ENCODE measurements at places on chromosomes 4 and X.

DNA sequence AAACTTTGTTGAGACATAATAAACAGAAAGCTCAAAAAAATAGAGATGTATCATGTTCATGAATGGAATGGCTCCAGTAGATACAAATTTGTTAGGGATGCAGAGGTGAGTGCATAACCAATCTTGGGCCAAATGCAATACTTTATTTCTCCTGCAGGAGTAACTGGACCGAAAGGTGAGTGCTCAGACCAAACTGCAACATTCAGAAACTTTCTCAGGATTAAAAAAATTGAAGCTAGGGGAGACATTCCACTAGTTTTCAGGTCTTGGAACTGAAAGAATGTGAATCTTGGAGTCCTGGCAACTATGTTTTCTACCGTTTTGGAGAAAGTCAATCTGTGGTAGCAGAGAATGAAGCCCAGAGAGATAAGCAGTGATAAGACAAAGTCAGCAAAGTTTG lies 21.2 kb upstream of the LCORL start:
- DNase-seq = no peak

GRCh38 chr4:52098618-52099017 lies 47.5 kb downstream of the SPATA18 start:
- no peak for DNase-seq

- no peak for DNase-seq
Observed at GRCh38 chr4:61194571-61194970, 5.6 kb upstream of the ADGRL3 start.

DNA sequence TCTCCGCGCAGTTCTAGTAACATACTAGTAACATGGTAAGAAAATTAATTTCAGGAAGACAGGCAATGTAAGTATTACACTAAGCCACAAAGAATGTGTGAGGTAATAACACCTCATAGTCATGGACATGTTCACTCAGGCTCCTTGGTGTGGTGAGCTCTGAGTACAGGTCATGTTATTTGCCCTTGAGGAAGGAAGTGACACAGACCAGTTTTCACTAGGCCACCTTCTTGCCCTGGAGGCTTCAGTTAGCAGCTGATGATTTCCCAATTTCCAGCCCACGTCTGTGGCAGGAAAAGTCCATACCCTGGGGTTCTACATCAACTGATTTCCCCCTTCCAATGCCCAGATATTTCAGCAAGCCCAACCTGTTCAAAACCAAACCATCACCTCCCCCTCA lies 6.7 kb downstream of the APOO start:
- no peak for DNase-seq

GRCh38 chr4:25000639-25001038 lies 30.1 kb downstream of the LGI2 start:
- DNase-seq = no peak

GRCh38 chr4:41475402-41475801 lies 62.6 kb upstream of the LIMCH1 start:
- no peak for DNase-seq

DNA sequence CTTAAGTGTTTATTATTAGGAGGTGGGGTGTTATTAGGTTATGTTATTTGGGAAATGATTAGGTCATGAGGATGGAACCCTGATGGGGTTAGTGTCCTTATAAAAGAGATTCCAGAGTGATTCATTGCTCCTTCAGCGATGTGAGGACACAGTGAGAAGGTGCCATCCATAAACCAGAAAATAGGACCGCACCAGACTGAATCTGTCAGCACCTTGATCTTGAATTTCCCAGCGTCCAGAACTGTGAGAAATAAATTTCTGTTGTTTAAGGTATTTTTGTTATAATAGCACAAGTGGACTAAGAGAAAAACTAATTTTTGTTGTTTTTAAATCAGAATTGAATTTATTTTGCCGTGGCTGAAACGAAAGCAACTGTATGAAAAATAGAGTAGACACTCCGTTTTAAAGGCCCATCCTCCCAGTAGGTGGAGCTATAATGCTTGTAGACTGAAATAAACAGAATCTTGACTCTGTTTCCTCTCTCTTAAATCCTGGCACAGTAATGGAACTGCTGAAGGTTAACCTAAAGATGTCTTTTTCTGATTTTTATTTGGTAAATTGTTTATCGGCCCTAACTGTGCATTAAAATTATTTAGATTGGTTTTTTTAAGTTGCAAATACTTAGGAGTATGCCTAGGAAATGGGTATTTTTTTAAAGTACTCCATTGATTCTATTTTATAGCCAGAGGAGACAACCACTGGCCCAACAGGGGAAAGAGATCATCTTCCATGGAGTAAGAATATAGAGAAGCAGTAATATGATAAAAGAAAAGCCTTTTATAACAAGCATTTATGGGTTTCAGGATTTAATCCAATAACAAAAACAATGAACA lies 133.2 kb upstream of the ADAMTS3 start:
- DNase-seq = peak; percentile 3

GRCh38 chr4:3388471-3389232 lies 53.1 kb upstream of the HGFAC start:
- no peak for DNase-seq

DNA sequence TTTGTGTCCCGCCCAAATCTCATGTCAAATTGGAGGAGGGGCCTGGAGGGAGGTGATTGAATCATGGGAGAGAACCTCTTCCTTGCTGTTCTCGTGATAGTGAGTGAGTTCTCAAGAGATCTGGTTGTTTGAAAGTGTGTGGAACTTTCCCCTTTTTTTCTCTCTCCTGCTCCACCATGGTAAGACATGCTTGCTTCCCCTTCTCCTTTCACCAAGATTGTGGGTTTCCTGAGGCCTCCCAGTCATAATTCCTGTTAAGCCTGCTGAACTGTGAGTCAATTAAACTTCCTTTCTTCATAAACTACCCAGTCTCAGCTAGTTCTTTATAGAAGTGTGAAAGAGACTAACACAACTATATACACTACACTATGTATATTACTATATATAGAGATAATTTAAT lies 697.8 kb upstream of the HS3ST1 start:
- DNase-seq = no peak

GRCh38 chr4:175729665-175730064 lies 82.4 kb downstream of the GPM6A start:
- no peak for DNase-seq

- no peak for DNase-seq
Observed at GRCh38 chr4:10026485-10026884, 5.2 kb upstream of the SLC2A9 start.

- DNase-seq = peak; percentile 63
Observed at GRCh38 chr4:5812506-5813229, 80.2 kb downstream of the CRMP1 start.
